ENCODE measurements at places on chromosomes 2 and 18.

GRCh38 chr2:228426502-228427216 lies 245.2 kb upstream of the SPHKAP start:
- DNase-seq = no peak

DNA sequence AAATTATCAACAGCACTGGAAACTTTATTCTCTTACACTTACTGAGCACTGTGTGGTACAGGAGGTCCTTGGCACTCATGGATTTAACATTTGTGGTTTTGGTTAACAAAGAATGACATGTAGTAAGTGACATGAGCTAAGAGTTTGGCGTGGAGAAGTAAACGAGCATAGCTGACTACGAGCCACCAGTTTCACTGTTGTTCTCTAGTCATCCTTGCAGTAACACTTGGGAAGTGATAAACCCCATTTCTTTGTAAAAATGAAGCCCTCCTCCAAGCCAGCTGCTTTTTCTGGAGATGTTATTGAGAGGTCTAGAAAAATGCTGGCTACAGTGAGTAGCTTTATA lies 32.7 kb downstream of the QPCT start:
- DNase-seq = no peak

DNA sequence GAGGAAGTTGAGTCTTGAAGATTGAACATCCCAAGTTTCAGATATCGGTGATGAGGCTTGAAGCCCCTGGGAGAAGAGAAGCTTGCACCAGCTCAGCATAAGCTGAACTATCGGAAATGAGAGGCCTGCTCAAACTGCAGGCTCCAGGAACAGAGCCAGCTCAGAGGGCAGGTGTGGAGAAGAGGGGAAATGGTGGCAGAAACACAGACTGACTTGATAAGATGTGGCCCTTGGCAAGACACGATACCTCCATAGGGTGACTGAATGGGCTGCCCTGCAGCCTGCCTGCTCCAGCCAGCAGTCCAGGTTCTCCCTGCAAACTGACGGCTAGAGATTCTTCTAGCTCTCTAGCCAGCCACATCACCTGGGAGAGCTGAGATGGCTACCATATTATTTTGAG lies 86.6 kb downstream of the MYT1L start:
- no peak for DNase-seq

- DNase-seq = no peak
These were observed 66.5 kb downstream of the STK39 start for GRCh38 chr2:168180914-168181313.

- DNase-seq = no peak
These were observed 201.2 kb upstream of the PIK3C3 start for GRCh38 chr18:41753826-41754225.

GRCh38 chr2:172147944-172148650 lies 45.4 kb upstream of the DLX2 start:
- no peak for DNase-seq

- DNase-seq = no peak
These were observed 57.8 kb upstream of the MC2R start for GRCh38 chr18:13973061-13973575.

- no peak for DNase-seq
These were observed 1100.6 kb downstream of the DPP10 start for GRCh38 chr2:115543024-115543423.

DNA sequence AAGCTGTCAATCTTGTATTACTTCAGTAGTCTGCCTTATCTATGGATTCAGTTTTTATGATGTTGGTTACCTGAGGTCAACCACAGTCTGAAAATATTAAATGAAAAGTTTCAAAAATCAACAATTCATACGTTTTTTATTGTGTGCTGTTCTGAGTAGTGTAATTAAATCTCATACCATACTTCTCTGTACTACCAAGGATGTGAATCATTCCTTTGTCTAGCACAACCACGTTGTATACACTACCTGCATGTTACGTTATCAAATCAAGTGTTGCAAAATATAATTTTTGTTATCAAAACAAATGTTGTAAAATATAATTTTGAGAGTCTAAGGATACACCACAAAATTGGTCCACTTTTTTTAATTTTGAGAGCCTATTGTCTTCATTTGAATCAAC lies 590.2 kb upstream of the SETBP1 start:
- DNase-seq = no peak

DNA sequence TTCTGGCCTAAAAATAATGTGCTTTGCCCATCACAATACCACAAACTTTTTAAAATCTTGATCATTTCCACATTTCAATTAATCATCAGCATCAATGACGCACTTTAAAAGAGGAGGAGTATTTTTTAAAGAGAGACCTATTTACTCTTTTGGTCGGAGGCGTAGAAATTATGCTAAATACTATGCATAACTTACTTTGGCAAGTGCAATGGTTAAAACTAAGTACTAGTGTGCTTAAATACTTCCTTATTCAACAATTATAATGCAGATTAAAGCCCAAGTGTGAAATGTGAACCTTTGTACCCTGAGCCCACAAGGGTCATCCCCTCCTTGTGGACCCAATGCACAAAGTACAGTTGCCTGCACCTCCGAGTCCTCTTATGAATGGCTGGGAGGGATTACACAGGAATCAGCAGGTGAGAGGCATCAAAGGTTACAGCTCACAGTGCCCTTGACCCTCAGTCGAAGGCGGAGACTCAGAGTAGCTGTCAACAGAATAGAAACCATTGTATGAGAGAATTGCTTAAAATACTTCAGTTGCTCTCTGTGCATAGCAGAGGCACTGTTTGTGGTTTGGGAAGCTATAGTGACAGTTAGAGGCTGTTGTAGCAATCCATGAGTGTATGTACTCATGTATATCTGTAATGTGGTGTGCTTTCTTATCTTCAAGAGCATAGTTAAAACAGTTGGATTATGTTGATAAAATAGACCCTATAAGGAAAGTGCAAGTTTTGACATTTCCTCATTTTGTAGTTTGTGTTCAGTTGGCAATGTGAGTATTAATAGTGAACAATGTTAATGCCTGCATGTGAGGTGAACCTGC lies 151.7 kb upstream of the ITGA4 start:
- no peak for DNase-seq

DNA sequence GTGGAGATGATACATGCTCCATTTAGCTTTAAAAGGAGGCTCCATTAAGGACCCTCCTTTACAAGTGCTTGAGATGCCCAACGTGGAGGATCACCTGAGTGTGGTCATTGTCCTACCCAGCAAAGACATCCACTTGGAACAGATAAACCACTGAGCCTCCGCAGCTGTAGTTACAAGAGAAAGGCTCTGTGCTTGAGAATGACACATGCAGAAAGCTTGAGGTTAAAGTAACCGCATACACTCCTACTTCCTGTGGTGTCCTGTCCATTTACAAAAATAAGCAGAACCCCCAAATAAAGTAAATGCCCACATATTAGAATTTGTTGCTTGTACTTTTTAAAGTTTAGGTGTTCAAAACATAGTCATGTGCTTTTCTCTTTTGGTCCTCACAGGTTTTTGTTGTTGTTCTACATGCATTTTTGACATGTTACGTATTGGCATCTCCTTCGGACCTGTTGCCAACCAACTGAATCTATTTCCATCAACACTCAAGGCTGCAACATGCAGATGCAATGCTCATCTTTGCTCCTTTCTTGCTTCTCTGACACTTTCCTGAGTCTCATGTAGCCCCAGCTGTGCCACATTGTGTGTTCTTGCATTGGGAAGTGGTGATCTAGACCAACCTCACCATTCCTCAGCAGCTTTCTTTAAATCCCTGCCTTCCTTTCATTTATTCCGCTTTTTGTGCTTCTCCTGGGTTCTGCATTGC lies 56.0 kb downstream of the SERPINB7 start:
- DNase-seq = no peak

DNA sequence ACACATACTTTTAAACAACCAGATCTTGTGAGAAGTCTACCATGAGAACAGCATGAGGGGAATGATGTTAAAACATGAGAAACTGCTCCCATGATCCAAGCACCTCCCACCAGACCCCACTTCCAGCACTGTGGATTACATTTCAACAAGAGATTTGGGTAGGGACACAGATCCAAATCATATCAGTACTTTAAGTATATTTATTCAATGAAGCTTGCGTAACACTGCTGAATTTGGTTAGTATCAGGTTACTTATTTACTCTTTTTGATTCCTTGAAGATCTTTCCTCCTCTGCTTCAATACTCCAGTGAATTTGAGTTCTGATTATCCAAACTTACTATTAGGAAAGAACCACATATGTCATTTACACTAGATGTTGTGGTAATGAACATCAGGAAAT lies 418.6 kb downstream of the PIK3C3 start:
- DNase-seq = no peak

GRCh38 chr2:241295326-241296095 lies 20.0 kb downstream of the HDLBP start:
- no peak for DNase-seq

GRCh38 chr2:195559431-195559914 lies 97.6 kb upstream of the SLC39A10 start:
- peak; percentile 75 for DNase-seq

DNA sequence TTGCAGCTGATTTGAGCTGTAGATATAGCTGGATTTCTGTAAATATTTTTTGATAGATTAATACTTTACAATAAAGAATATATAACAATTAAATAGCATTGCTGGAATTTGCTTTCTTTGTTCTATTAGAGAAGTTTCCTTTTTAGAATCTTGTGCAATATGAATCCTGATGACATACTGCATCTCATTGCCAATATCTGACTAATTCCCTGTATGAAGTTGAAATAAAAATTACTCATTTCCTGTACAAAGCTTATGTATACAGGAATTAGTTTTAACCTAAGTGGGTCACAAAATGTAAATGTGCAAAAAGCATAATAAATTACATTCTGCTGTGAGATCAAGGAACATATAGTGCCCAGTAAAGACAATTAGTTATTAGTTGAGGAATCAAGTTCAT lies 72.8 kb upstream of the TMEFF2 start:
- no peak for DNase-seq

DNA sequence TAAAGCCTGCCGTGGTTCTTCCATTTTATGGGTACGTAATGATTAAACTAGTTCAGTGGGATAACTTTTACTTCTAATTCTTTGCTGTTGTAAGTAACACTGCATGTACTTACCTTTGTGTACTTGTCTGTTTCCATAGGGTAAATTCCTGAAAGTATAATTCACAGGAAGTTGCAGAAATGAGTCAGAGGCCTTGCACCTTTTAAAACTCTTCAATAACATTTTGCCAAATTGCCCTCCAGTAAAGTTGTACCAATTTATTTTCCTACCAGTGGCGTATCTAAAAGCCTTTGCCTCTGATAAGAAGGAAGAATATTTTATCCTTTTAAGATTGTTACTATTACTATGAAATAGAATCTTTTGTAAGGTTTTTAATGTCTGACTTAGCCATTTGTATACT lies 65.1 kb downstream of the CAB39 start:
- no peak for DNase-seq

DNA sequence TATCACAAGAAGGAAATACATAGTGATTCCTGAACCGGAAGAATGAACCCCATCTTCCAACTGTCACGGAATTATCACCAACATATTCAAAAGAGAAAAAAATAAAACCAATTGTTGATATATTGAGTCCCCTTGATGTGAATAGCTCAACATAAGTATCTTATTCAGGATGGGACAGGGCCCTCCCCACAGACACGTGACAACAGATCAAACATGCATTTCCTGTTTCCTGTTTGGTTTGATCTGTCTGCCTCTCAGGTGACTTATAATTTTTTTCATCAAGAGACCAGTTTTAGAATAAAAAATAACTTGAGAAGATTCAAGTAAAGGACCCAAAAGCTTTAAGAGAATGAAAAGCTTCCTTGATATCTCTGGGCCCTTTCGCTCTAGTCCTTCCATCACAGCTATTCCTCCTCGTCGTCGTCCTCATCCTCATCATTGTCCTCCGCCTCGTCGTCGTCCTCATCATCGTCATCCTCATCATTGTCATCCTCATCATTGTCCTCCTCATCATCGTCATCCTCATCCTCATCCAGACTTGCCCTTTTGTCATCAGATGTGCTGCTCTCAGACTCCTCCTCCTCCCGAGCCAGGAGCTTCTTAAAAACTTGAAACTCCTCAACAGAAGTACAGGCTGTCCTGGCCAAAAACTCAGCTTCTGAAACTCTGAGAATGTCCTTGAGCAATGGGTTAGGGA lies 6.3 kb downstream of the MTERF4 start:
- peak; percentile 37 for DNase-seq

DNA sequence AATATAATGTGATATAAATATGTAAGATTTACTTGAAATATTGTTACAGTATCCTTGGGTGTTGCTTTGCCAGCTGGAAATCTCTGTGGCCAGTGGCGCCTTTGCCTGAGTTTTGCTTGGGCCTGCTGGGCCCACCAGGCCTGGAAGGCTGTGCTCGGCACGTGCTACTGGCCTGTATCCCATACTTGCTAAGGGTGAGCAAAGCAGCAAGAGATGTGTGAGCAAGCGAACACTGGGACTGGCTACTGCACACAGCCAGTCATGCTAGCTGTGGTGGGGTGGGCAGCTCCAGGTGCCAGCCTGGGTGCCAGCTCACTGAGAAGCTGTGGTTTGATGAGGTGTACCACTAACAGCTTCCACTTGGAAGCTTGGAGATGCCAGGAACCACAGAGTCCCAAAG lies 299.1 kb upstream of the GALNT5 start:
- no peak for DNase-seq

GRCh38 chr18:48548011-48548771 lies 9.4 kb downstream of the CTIF start:
- no peak for DNase-seq

DNA sequence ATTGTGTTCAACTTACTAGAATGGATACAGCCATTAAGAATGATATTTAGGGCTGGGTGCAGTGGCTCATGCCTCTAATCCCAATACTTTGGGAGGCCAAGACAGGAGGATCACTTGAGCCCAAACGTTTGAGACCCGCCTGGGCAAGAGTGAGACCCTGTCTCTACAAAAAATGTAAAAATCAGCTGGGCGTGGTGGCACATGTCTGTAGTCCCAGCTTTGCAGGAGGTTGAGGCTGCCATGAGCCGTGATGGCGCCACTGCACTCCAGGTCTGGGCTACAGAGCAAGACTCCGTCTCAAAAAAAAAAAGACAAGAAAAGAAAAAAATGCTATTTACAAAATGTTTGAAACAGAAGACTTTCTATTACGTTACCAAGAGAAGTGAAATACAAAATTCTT lies 30.0 kb downstream of the REEP1 start:
- DNase-seq = no peak

GRCh38 chr2:95402370-95403203 lies at the start of gene FAHD2A:
TSS of gene FAHD2A (plus strand) at chr2:95402708. CDS start at chr2:95405559, 2,851 bp downstream.
- DNase-seq = peak; percentile 90

DNA sequence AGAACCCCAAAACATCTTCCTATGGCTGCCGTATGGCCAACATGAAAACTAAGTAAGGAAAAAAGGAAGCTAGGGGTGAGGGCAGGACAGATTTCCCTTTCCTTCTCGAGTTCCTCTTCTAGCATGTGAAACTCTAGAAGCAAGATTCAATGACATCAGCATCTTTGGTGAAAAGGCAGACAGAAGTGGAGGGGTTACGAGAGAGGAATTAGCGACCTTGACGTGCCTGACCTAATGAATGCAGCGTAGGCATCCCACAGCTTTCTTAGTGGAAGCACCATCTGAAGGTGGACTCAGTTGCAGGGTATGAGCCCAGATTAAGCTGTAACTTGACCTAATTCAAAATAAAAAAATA lies 47.9 kb upstream of the PELI1 start:
- DNase-seq = no peak

DNA sequence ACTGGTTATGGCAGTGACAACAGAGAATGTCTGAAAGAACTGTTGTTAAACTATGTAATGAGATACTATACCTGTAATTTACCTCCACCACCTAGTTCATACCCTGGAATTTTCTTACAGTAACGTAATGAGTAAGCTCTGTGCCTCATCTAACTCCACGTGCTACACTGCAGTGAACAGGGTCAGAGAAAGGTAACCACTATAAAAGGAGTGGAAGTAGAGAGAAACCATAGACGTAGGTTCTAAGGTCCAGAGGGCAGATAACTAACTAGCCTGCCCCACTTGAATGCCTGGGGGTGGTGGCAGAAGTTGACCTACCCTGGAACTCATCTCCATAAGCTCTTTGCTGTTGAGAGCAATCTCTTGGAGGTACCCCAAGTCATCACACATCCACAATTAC lies 32.0 kb upstream of the B4GALT6 start:
- no peak for DNase-seq

Measured in activated CD4-positive, CD25-positive, alpha-beta regulatory T cell treated with anti-CD3 and anti-CD28 coated beads, Interleukin-2, amount 50 U/mL, for 16 hours (primary cell).